K562 (cell line): ENCODE measurements at places on chromosomes 5 and 9.

DNA sequence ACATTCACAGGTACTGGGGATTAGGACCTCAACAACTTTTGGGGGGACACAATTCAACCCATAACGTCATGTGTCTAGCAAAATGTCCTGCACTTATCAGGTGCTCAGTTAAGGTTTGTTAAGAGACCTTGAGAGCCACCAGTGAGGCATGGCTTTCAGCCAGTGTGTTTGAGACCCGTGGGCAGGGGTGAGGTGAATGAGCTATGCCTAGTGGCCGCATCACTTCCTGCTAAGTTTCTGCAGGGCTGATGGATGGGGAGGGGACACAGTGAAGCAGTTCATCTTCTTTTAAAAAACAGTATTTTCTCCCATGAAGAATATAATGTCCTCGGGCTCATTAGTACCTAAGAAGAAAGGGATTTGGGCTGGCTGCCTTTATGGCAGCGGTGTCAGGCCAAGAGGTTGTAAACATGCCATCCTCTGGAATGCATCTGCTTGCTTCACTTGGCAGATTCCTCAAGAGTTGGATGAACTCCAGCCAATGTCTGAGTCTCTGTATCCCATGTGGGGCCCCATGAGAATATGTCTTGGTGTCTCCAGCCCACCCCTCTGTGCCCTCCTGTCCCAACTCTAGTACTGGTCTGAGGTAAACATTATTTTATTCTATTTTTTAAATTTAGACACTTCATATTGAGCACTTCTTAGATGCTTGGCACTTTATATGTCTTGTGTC, 282.2 kb downstream of the CWC27 start:
- DNase-seq = no peak

- DNase-seq = no peak
Measured at GRCh38 chr9:112501287-112501686, 14.7 kb downstream of the KIAA1958 start.

DNA sequence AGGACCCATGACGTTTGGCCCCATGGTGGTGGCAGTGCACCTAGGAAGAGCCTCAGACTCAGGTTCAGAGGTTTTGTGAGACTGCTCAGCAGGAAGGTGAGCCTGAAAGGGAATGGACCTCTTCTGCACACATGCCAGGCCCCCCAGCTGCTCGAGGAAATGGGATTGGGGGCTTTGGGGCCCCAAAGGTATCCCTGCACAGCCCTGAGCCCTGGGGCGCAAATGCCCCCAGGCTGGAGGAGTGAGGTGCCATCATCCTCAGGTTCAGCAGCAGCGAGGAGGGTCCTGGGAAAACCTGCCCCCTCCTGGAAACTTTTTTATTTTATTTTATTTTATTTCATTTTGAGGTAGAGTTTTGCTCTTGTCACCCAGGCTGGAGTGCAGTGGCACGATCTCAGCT, 171.8 kb upstream of the MVB12B start:
- DNase-seq = no peak

GRCh38 chr9:5428794-5429528, 8.8 kb downstream of the PLGRKT start:
- no peak for DNase-seq

- no peak for DNase-seq
Measured at GRCh38 chr5:168047669-168048111, 243.8 kb upstream of the WWC1 start.

GRCh38 chr9:36470643-36471290, 70.7 kb upstream of the RNF38 start:
- no peak for DNase-seq

GRCh38 chr5:154647761-154648145, 107.4 kb upstream of the LARP1 start:
- no peak for DNase-seq

DNA sequence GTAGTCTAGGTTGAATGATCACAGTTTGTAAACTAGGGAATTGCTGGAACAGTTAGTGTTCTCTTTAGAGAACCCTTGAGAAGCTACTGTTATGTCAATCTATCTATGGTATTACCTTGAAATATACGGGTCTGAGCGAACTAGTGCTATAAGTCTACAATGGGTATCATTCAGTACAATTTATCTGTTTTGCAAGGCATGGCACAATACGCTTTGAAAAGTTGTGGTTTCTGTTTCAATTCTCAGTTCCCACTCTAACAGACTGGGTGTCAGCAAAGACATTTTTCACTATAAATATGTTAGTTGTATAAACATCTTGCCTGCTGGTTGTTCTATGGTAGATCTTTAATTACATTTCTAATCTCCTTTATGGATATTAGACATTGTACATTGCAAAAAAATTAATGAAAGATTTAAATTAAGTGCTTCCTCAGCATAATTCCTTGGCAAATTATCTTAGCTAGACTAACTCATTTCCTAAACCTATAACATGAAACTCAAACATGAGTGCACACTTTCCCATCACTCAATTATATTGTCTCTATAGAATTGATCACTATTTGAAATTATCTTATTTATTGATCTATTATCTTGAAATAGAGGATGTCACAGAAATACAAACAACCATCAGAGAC, 24.9 kb upstream of the SLCO6A1 start:
- no peak for DNase-seq

DNA sequence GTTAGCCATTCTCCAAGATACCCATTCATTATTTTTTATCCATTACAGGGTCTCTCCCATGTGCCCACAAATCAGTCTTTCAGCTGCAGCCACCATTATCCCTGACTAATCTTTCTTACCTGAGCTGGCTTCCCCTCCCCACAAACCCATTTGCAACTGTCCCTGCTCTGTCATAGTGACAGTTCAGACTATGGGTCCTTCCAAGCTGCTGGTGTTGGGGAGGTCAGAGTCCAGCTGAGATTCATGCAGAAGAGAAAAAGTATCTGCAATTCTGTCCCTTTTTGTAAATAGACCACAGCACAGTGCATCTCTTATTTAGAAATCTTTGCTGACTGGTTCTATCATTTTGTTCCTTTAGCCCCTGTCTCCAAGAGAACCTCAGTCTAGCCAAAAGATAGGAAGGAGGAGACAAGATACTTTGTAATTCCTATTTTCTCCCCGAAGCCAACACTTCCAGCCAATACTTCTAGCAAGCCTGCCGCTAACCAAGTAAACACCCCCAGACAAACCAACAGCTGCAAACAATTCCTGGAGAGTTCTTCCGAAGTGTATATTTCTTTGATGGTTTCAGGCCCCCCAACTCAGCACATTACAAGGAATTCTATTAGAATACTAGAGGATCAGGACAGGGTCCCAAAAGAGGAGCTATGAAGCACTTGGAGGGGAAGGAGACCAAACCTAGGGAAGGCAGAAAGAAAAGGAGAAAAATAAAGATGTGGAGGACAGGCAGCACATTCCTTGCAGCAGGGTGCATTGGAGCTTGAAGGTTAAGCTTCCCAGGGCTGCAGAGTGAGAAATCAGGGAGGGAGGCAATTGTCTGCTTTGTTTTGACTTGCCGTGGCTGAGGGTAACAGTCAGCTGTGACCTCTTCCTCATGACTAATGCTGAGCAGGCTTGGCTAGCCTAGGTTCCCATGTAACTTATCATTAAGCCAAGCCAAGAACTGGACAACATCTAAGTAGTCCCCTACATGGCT, 148.5 kb downstream of the SGCD start:
- no peak for DNase-seq

- no peak for DNase-seq
Measured at GRCh38 chr5:156393980-156394379, 67.0 kb downstream of the SGCD start.
